ENCODE measurements at places on chromosomes 11 and 22.

- no peak for DNase-seq
These were observed 9.6 kb downstream of the SEC14L2 start for GRCh38 chr22:30406400-30406799.

DNA sequence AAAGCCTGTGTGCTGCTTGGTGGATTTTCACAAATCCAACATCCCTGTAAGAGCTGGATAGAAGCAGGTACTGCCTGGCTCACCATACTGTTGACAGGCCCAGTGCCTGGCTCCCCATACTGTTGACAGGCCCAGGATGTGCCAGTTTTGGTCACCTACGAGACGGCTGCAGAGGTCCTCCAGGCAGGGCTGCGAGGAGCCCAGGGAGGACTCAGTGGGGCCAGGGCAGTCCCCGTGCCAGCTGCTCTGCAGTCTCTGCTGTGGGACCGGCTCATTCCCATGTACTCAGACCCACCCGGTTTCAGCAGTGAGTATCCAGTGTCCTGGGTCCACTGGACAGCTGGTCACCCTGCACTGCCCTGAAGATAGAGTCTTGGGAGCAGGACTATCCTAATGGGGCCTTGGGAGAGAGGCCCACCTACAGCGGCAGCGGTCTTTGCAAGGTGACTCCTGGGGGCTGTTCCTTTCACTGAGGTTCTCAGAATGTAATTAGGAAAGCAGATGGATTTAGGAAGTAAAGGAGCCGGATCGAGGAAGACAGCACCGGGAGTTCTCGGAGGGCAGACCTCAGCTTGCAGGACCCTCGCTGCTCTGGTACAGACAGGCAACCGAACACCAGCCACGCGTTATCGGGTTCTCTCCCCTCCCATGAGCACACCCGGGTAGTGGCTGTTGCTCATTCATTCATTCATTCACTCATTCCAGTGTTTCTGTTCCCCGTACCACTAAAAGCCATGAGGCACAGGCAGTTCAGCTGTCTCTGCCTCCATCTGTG is 106.1 kb downstream of the CTTN start:
- DNase-seq: no peak

DNA sequence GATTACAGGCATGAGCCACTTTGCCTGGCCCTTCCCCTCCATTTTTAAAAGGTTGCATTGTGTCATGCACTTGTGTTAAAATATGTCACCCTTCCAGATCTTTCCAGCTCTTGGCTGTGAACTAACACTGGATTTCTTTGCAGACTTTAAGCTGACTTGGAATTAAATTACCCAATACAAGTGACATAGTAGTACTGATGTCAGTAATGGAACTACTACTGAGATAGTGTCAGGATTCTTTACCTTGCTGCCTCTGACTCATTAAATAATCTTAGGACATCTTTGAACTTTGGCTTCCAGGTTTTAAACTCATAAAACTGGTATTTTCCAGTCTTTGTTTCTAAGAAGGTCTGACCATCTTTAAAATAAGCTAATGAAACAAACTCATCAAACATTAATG is 51.8 kb upstream of the OR4B1 start:
- DNase-seq: no peak

GRCh38 chr11:111792955-111793500 is 26.8 kb upstream of the PPP2R1B start:
- no peak for DNase-seq

GRCh38 chr11:60930394-60930793 is 6.1 kb downstream of the TMEM132A start:
- no peak for DNase-seq

GRCh38 chr22:49354516-49355210 is 473.0 kb downstream of the BRD1 start:
- no peak for DNase-seq

DNA sequence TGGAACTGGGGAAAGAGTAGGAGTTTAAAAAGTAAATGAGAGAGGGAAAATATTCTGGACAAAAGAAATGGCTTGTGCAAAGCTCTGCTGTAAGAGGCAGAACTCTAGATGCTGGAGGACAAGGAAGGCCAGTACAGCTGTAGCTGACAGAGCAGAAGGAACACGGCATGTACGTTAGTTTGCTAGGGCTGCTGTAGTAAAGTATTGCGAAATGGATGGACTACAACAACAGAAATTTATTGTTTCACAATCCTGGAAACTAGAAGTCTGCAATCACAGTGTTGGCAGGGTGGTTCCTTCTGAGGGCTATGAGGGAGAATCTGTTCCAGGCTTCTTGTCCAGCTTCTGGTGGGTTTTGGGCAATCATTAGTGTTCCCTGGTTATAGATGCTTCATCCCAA is 454.4 kb downstream of the NTM start:
- no peak for DNase-seq

DNA sequence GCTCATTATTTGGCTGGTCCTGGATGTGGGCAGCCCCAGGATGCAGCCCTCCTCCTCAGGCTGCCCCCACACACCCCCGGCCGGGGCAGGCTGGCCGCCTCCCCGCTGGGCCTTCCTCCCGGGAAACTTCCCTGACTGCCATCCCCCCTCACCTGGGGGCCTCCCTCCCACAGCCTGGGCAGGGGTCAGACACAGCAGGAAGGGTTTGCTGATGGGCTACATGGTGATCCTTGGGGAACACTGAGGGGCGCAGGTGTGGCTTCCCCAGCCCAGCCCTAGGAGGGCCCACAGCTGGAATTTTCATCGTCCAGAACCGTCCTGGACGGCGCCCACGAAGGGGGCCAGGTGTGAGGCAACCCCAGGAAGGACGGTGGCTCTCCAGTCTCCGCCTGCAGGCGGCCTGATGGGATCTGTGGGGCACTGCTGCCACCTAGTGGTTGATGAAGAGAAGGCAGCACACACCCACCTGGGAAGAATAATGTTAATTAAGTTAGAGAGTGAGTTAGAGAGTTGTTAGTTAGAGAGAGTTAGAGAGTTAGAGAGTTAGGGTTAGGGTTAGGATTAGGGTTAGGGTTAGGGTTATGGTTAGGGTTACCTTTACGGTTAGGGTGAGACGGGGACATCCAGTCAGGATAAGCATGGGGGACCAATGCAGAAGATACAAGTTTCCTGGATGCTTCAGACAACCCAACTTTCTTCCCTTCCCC is 75.9 kb upstream of the PRR5 start:
- DNase-seq: peak; percentile 75

DNA sequence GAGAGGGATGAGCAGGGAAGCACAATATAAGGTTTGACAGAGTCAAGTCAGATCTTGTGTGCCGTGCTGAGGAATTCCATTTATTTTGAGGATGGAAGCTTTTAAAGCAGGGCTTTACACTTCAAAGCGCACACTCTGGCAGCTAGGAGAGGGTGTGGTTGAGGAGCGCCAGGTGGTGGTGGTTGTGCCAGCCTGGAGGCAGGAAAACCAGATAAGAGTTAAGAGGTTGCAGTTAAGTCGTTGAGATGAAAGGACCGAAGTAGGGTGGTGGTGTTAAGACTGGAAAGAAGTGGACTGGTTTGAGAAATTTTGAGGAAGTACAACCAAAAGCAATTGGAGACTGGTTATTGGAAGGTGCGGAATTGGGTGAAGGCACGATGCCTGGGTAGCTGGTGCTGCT is 231.6 kb upstream of the TBCEL start:
- no peak for DNase-seq

DNA sequence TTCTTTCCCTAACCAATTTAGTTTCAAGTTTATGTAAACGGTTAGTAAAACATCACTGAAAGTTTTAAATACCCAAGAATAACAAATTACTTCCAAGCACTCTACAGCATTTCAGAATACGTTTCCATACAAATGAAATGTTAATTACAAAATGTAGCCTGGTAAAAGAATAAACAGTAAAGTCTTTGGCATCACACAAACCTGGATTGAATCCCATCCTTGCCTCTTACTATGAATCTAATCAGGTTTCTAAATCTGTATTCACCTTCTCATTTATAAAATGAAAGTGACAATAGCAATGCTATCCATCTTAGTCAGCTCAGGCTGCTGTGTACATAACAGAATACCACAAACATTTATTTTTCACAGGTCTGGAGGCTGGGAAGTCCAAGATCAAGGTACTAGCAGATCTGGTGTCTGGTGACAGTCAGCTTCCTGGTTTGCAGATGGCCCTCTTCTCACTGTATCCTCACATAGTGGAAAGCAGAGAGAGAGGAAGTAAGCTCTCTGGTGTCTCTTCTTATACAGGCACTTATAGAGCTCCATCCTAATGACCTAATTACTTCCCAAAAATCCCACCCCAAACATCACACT is 19.2 kb downstream of the FAM168A start:
- peak; percentile 64 for DNase-seq

GRCh38 chr11:66880496-66881450 is 23.9 kb downstream of the LRFN4 start:
- no peak for DNase-seq

DNA sequence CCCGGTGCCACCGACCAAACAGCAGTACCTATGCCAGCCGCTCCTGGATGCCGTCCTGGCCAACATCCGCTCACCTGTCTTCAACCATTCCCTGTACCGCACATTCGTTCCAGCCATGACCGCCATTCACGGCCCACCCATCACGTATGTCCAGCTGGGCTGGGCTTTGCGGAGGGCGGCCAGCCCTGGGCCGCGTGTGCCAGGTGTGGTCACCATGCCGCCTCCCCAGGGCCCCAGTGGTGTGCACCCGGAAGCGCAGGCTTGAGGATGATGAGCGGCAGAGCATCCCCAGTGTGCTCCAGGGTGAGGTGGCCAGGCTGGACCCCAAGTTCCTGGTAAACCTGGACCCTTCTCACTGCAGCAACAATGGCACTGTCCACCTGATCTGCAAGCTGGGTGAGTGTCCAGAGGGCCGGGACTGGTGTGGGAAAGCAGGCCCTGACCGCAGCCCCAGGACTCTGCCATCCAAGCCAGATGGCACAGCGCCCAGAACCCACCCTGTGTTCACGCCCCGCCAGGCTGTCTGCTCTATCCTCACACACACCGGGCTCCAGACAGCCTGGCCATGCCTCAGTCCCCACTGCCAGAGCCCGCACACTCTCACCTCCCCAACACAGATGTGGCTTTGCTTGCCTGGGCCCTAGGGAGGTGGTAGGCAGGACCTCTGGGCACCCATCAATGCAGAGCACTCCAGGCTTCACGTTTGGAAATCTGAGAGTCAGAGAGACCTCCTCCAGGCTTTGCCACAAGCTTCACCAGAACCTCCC is 77.6 kb downstream of the MED15 start:
- DNase-seq: no peak

GRCh38 chr11:90391756-90392155 is 168.9 kb upstream of the CHORDC1 start:
- no peak for DNase-seq

- DNase-seq: no peak
These were observed 158.2 kb upstream of the E2F8 start for GRCh38 chr11:19398772-19399527.

GRCh38 chr11:68334923-68335322 is 22.5 kb downstream of the LRP5 start:
- no peak for DNase-seq

GRCh38 chr11:13963949-13964770 is 1.6 kb downstream of the SPON1 start:
- DNase-seq: no peak

DNA sequence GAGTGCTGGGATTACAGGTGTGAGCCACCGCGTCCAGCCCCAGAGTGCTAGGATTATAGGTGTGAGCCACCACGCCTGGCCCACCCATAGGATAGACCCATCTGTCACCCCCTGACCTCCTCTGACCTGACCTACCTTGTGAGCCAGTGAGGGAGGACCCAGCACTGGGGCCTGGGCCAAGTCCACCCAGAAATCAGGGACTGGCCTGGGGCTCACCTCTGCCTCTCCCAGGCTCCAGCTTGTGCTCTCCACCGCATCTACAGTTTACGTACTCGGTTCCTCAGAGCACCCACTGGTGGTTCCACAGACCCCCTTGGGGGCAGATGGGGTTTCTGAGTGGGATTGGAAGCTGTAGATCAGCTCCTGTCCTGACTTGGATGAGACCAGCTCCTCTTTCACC is 6.4 kb downstream of the SLC29A2 start:
- DNase-seq: no peak

GRCh38 chr11:6587360-6587953 is 16.0 kb downstream of the RRP8 start:
- DNase-seq: no peak

DNA sequence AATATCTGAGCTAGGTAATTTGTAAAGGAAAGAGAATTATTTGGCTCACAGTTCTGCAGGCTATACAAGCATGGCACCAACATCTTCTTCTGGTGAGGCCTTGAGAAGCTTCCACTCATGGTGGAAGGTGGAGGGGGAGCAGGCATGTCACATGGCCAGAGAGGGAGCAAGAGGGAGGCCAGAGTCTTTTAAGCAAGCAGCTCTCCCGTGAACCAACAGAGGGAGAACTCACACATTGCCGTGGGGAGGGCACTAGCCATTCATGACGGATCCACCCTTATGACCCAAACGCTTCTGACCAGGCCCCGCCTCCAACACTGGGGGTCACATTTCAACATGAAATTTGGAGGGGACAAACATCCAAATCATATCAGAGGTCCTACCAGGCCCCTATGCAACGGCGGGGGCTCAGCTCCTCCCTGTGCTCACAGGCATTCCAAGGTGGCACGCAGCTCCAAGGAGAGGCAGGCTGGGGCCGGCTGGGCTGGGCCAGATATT is 4.6 kb downstream of the C11orf96 start:
- DNase-seq: no peak

DNA sequence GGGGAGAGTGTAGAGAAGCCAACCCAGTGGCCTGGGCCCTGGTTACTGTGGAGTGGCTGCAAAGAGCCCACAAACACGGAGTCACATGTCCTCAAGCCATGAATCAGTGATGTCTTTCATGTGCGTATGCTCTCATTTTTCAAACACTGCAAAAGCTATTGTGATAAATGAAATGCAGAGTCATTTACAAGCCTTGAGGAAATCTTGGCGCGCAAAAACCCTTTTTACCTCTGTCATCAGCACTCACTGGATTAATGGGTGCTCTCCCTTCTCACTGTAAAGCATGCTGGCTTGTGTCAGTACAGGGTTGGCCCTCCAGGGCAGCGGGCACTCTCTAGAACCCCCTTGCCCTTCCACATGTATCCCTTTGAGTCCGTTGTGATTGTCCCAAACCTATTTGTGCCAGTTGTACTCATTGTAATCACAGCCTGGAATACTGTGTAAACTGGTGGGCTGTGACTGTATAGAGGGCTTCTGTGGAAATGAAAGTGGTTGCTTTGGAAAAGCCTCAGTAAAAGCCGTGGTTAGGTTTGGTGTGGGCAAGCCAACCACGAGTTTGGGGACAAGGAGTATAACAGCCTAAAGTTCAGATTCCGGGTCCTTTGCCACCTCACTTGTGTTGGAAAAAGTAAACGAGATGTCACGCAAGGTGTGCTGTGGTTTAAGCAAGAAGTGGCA is 10.4 kb downstream of the GNAZ start:
- peak; percentile 9 for DNase-seq

DNA sequence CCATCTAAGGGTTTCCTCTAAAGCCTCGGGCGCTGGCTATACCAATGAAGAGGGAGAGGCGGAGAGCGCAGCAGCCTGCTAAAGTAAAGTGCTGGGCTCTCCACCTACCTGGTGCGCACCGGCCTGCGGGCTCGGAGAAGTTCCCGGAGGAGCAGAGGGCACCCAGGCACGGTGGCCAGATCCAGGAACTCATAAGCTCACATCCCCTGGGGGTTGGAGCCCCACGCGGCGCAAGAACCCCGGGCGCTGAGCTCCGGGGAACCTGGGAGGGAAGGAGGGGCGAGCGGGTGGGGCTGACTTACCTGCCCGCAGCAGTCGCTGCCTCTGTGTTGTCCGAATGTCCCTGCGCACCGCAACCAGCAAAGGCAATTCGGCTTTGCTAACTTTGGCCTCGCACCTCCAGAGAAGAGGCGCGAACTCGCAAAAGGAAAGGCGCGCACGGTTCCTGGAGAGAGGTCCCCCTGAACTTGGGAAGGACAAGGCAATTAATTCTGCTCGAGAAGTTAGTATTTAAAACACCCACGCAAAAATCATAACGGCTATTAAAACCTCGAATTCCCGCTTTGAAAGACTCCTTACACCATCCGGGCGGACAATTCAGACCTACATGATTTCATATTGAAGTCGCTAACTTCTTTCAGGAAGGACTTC is 127.6 kb upstream of the C11orf58 start:
- no peak for DNase-seq

Data from activated CD4-positive, alpha-beta T cell treated with anti-CD3 and anti-CD28 coated beads, Interleukin-2, Interleukin-4, amounts not matched to agents 100 ng/mL and 50 ng/mL, durations not matched to agents 16 hours and 8 hours (primary cell).